ENCODE measurements at places on chromosomes 3 and 15.

DNA sequence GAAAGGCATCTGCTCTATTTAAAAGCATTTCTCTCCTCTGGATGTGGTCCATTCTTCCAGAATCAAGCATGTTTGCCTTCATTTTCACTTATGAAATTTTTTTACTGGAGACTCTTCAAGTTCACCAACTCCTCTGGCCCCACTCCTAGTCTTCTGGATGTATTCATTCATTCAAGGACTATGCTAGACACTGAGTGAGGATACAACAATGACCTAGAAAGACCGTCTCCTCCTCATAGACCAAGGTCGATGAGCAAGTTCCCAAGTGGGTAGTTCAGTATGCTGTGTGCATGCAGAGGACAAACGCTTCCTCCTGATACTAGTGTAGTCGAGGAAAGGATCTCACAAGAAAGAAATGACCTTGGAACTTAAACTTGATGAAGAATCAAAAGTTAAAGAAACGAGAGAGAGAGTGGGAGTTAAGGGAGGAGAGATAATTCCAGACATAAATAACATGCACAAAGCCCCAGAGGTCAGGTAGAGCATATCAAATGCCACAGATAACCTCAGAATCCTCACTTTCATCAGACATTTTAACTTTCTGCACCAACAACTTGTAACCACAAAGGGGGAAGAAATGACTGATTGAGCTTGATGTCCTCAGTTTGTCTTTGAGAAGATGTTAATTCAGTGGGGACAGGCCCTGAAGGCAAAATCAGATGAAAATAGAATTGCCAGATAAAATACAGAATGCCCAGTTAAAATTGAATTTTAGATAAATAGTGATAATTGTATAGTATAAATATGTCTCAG, 149.4 kb downstream of the IMPG2 start:
- DNase-seq, result no peak

- DNase-seq, result no peak
Observed at GRCh38 chr3:56886314-56886713, 84.6 kb upstream of the ARHGEF3 start.

DNA sequence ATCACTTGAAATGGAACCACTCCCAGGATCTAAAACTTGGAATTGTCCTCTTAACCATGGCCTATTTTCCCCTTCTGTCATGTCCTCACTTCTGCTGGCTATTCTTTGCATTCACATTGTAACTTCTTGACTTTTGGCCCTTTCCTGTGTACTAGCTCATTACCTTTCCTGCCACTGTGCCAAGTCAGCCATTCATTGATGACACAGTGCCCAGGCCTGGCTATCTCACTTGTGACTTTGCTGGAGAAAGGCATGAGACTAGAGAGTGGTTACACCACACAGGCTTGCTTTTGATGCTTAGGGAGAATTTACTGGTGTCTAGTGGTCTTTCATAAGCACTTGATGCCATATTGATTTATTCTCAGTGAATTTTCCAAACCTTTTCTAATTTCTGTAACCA, 101.1 kb downstream of the NR1D2 start:
- no peak for DNase-seq

DNA sequence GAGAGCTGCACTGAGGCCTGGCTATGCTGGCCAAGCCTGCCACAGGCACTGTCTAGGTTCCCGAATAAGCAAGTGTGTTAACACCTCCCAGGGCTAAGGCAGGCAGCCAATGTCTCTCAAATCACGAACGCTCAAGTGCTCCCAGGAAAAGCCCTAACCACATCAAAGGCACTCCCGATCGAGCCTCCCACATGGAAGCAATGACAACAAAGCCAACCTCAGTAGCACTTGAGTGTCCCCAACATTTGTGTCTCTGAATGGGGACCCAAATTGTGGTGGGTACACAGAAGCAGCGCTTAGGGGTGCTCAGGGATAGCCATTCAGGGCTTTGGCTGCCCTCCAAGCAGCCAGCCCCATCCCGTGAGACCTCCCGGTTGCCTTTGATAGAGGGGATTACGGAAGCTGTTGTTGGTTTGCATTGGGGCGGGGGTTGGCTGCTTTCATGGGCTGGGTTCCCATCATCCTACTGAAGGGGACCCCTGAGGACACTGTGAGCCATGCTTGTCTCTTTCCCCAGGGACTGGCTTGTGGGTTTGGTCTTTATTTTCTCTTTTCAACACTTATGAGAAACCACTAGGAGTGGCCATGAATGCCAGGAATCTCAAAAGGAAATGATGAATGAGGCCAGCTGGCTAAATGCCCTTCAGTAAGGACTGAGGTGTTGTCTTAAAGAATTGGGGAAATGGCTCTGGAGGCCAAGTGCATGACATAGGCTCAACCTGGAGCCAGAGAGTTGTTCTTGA, 234.1 kb upstream of the FEZF2 start:
- DNase-seq, result no peak

DNA sequence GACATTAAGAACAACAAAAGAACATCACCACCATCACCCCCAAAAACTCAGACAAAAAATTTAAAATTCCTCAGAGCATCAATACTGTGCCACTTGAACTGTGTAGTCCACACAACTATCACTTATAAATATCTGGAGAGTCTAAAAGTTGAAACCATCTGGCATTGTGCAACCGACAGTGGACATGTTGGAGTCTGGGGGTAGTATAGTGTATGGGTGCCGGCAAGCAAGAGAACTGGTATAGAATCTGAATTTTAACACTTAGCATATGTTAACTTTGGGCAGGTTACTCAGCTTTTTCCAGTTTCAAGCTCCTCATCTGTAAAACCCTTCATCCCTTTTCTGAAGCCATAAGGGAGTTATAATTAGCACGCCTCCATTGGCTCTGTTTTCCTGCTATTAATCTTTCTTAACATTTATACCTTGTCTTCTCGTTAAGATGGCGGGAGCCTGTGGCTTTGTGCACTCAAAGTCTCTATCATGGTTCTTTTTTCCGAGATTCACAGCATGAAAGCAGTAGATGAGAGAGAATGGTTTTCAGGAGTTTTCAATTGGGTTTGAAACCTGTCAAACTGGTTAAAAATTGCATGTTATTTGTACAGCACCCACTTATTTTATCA, 255.7 kb upstream of the TBL1XR1 start:
- DNase-seq, result no peak

- peak; percentile 26 for DNase-seq
Observed at GRCh38 chr15:79970624-79971434, at the start of gene BCL2A1. Gene BCL2A1 (minus strand): TSS chr15:79971196. CDS start chr15:79971119, 77 bp downstream.

DNA sequence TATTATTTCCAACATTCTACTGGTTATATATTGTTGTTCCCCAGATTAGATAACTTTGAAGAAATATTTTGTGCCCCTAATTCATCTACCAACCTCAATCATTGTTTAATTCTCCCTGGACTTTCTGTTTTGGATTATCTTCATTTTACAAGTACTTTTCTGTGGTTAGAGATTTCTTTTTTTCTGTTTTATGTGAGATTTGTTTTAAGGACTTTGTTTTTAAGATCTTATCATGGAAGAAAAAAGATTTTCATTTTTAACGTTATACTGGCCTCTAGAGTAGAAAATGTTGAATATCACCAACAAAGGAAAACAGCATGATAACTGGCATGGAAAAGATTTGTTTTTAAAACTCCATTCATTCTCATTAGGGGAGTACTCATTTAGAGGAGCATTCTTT, 210.9 kb upstream of the KCNMB2 start:
- DNase-seq, result no peak

DNA sequence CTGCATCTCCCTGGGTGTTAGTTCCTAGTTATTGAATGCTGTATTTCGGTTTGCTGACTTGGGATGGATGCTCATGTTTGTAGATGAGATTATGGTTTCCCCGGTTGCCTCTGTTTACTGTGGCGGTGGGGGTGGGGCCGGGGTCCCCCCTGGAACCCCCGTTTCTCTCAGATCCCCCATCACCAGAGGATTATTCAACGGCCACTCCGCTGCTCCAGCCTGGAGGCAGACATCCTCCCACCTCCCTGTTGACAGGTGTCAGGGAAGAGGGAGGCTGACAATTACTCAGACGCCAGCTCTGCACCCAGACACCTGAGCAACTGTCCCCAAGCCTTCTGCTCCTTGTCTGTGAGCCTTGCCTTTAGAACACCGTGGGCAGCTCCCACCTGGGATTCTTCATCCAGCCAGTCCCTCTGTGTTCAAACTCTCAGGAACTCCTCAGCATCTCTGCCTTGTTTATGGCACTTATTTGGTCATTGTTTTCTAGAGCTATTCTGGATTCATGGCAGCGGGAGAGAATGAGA, 95.9 kb upstream of the PRR20G start:
- DNase-seq, result no peak

- DNase-seq, result no peak
Observed at GRCh38 chr3:16455001-16455400, 58.5 kb downstream of the RFTN1 start.

- DNase-seq, result no peak
Observed at GRCh38 chr3:187041362-187042307, 97.7 kb downstream of the RPL39L start.

- DNase-seq, result no peak
Observed at GRCh38 chr3:31295150-31295765, 237.5 kb upstream of the STT3B start.

DNA sequence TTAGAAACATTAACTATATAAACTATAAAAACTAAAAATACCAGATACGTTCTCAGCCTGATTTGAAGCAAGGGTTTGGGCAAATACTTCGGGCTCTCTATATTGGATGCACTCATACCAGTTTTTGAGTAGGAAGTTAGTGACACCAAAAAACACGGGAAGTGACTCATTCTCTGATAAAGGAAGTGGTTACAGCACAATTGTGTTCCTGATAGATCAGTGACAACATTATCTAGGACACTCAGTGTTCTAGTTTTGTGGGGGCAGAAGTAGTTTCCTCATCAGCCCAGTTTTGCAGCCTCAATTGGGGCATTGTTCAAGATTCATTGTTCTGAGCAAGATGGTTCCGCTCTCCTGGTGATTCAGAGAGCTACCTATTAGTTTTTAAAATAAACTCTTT, 469.6 kb upstream of the DPPA4 start:
- DNase-seq, result no peak

DNA sequence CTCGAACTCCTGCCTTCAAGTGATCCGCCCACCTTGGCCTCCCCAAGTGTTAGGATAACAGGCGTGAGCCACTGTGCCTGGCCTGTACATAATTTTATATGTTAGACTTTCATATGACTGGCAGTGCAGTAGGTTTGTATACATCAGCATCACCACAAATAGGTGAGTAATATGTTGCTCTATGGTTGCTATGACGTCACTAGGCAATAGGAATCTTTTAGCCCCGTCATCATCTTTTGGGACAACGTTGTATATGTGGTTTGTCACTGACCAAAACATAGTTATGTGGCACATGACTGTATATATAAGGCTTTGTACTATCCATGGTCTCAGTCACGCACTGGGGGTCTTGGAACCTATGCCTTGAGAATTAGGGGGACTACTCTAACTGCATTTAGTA, 17.0 kb upstream of the DNAJC19 start:
- DNase-seq, result no peak

GRCh38 chr3:64501298-64501906, 186.4 kb downstream of the ADAMTS9 start:
- DNase-seq, result no peak

DNA sequence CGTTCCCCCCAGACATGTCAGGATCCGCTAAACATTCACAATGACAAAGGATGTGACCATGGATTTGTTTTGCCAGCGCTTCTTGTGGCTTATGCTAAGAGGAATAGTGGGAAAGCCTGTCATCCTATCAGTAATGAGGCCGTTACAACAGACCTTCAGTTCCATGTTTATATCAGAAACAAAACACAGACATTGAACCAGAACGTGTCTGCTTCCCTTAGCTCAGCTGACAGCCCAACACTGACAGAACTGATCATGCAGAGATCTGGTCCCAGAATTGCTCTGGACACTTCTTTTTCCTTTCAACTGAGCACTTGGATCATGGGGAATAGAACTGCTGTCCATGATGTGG, 58.3 kb upstream of the MYZAP start:
- DNase-seq, result no peak

GRCh38 chr3:67437090-67437489, 217.3 kb downstream of the SUCLG2 start:
- no peak for DNase-seq

DNA sequence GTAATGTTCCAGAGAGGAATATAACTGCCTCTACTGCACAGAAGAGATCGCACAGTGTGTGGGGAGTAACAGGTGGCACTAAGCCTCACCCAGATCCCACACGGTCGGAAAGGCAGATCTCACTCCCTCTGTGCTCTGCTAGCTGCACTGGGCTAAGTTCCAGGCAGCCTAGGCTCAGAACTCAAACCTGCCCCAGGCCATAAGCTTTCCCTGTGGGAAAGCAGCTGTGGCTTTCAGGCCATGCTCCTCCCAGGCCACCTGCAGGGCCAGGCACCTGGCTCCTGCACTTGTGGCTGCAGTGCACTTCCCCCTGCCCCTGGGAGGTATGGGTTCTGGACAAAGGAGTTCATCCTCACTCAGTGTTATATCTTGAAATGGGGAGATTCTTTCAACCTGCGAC, 27.5 kb downstream of the PCCB start:
- no peak for DNase-seq

All from activated CD8-positive, alpha-beta memory T cell treated with anti-CD3 and anti-CD28 coated beads for 1 hour (primary cell).